ENCODE measurements at places on chromosomes 13 and 19.

DNA sequence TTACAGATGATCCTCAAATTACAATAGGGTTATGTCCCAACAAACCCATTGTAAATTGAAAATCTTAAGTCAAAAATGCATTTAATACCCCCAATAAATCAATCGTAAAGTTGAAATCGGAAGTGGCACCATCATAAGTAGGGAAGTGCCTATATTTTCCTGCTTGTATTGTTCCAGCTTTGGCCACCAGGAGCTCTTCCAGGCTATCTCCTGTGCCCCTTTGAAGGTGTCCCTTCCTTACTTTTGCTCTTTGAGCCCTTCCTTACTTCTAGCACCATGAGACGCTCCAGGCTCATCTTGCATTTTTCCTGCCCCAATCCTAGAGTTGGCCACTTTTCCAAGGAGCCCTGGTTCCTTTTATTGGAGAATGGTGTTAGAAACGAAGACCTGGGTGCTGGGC, 163.0 kb upstream of the TSC22D1 start:
- no peak for DNase-seq

DNA sequence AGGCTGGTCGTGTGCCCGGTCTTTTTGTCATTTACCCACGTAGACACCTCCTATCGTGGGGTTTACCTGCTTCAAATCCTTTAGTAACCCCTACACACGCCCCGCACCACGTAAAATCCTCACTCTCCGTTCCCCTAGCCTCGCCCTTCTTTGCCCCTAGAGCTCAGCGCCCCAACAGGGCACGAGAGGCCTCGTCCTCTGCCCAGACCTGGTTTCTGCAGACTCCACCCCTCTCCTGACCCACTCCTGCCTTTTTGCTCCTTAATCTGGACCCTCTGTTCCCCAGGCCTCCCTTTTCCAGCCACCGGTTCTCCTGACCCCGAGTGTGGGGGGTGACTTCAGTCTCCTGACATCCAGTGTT, 412 bp downstream of the ZNF528 start:
- no peak for DNase-seq

GRCh38 chr13:78317030-78317429, 286.3 kb downstream of the POU4F1 start:
- no peak for DNase-seq

DNA sequence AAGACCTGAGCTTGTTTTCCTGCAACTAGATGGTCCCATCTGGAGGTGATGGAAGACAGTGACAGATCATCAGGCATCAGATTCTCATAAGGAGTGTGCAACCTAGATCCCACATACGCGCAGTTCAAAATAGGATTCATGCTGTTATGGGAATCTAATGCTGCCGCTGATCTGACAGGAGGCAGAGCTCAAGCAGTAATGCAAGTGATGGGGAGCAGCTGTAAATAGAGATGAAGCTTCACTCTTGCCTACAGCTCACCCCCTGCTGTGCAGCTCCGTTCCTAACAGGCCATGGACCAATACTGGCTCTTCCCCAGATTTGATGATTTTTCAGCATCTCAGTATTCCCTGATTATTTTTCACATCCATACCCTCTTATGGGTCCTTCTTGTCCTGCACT, 208.4 kb upstream of the RXFP2 start:
- DNase-seq: no peak

GRCh38 chr13:68048802-68049359, 818.7 kb upstream of the PCDH9 start:
- DNase-seq: no peak

DNA sequence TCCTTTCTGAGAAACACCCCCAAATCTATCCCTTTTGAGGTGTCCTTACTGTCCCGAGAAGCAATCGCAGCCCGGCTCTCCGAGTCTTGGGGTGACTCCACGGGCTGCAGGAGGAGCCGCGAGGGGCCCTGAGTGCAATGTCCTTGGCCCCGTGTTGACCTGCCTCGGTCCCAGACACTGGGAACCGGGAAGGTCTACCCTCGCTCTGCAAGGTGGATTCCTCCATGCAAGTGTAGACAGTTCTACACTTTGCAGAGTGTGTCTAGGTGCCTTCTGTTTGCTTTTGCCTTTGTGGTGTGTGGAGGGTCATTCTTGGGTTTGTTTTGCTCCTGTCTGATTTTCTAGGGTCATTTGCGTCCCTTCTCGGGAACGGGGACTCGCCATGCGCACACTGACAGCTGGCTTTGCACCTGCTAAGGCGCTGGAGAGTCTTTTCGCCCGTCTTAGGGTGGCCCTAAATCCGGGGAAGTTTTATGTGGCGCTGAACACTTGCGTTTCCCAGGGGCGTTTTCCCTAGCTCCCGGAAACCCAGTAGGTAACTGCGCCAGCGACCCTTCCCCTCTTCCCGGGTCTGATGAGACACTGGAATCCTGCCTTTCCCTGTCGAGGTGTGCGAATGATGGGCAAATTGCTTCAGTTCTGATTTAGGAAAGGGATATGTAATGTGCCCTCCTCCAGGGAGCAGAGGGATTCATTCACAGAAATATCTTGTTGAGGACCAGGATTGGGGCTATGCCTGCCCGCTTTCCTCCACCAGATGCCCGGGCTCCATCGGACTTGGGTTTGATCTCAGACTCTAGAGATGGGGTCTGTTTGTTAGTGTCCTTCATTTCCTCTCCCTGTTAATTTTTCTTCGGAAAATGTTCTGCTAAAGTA, 755 bp downstream of the SERTM1 start:
- peak; percentile 4 for DNase-seq

DNA sequence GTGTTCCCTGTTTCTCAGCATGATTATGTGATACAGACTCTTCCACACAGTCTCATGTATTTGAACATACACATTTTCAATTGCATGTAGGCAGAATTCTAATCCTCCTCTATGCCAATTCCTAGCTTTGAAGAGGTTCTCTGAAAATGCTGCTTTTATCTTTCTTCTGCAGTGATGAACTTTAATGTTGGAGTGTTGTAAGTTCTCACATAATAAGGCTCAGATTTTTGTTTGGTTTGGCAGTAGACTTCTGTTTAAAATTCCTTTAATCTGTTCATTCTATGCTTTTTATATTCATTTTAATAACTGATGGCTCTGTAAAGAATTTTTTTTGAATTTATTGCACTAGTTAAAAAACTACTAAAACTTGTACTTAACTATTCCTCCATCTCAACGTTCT, 225.8 kb downstream of the GGACT start:
- no peak for DNase-seq

DNA sequence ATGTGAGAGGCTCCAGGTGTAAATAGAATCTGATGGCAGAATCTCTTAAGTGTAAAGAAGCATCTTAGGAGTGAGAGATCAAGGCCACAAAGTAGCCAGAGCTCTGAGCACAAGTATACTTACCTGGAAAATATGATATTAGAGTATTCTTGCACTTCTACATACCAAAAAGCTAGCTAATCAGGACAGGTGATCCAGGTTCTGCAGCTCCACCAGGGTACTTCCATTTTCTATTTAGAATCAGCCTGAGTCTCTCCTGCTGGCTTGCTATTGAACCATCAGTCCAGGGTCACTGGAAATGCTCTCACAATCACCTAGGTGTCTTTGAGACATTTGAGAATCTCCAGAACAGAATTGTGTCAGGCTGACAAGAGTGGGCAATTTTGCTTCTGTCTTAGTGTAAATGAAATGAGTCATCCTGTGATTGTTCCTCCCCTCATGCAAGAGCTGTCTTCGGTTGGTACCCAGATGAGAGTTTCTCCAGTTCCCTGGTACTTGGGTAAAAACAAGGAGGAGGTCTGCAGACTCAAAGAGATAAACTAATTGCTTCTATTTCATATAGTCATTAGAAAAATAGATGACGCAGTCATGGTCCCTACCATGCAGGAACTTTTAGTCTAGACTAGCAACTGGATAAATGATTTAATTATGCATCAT, 14.6 kb downstream of the ZNF254 start:
- no peak for DNase-seq

DNA sequence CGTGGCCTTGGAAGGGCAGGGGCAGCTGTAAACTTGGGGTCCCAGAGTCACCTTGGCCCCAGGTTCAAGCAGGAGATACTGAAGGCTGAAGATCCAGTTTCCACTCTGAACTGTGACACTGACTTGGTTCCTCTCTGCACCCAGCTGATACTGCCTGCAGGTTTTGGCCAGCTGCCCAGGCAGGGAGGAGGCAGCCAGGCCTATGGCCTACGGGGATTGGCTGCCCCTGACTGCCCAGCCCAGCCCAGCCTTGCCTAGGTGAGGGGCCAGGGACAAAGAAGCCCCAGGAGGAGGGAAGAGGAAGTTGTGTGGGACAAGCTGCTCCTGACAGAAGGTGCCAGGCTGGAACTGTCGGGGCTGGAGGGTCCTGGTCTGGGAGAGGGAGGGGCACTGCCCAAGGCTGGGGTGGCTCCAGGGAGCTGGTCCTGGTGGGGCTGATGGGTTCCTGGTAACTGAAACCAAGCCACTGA, 51.7 kb upstream of the CYP4F8 start:
- peak; percentile 10 for DNase-seq

DNA sequence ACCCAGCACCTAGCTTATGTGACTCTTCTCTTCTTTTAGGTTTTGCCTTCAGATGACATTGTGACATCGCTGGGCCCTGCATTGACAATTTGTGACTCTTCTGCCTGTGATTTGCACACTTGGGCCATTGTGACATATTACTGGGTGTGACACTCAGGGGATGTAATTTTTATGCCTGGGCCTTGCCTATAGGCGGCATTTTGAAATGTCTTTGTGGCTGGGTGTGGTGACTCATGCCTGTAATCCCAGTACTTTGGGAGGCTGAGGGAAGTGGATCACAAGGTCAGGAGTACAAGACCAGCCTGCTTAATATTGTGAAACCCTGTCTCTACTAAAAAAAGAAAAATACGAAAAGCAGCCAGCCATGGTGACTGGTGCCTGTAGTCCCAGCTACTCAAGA, 28.4 kb upstream of the ZNF681 start:
- DNase-seq: no peak

DNA sequence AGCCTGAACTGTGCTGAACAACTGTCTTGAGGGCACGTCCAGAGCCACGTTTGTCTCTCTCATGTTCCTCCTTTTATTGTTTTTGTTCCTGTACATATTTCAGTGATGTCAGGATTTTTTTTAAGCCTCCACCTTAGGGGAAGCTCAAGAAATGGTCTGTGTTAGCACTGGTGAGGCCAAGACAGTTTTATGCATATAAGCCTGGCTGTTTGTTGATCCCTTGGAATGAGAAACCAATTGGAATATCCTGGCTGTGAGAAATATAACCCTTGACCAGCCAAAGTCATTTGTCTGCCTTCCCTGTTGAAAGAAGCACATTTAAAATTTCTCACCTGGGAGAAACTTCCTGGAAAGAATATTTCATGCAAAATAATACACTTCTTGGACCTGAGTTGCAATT, 115.8 kb downstream of the DNAJC15 start:
- no peak for DNase-seq

DNA sequence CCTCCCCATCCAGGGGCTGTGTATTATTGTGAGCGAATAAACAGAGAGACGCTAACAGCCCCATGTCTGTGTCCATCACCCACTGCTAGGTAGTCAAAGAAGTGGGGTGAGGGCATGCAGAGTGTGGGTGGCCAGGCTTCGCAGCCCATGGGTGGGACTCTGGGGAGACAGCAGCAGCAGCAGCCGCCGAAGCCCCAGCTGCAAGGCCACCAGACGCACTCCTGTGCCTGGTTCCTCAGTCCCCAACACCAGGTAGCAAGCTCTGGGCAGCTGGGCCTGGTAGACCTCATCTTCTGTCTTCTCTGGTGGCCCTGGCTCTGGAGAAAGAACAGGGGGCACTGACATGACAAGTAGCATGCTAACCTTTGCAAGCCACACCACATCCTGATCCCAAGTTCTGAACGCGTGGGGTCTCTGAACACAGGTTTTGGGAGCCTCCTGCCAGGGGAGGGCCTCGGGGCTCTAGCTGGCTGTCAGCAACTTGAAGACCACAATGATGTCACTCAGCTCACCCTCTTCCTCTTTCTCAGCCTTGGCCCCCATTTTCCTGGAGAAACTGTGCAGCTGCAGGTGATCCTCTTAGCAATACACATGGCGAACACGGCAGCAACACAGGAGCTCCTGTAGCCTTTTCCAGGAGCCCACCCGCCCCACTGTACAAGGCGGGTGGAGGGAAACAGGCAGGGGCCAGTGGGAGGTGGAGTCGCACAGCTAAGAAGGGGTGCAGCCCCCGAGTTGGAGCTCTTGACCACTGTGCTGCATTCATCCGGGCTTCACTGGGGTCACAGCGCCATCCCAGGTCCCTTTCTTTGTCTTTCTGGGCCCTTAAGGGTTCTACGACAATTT, 5.8 kb downstream of the FUZ start:
- no peak for DNase-seq

GRCh38 chr13:71597150-71597549, 269.9 kb downstream of the DACH1 start:
- DNase-seq: no peak

DNA sequence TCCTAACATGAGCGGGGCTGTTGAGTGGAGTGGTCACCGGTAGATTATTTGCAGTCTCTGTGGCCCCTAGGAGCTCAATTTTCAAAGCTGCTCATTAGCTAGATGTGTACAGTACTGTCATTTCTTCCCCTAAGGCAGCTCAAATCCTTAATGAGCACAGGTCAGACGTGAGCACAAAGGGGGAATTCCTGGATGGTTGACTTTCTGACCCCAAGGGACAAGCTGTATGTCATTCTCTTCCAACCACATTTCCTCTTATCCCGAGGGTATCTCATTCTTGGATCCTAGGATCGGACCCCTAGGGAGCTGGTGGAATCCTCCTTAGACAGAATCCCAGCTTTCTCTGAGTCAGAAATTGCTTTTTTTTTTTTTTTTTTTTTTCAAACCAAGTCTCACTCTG, 5.7 kb upstream of the OR7G3 start:
- no peak for DNase-seq

- DNase-seq: peak; percentile 91
These were observed at the start of gene AXL for GRCh38 chr19:41218615-41219507. TSS of gene AXL (plus strand) at chr19:41219223. CDS start at chr19:41219393, 170 bp downstream.

DNA sequence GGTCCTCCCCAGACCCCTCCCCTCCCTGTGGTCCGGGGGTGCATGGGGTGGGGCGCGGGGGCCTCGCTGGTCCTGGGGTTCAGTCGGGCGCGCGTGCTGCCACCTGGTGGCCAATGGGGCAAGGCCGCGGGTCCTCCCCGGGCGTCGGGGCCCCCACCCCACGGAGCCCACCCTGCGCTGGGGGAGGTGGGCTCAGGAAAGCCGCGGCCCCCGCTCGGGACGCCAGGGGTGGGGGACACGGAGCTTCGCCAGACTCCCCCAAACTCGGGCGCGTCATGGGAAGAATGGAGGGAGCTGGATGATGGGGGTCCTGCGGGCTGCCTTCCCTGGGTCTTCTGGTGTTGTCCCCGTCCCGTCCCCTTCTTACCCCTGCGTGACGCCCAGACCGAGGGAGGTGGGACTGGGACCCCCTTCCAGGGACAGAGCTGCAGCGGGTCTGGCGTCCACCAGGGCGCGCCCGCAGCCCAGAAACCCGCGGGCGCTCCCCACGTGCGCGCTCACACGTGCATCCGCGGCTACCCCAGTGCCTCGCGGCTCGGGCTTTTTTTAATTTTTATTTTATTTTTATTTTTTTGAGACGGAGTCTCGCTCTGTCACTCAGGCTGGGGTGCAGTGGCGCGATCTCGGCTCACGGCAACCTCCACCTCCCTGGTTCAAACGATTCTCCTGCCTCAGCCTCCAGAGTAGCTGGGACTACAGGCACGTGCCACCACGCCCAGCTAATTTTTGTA, 19.8 kb upstream of the TCF3 start:
- peak; percentile 78 for DNase-seq

GRCh38 chr13:108957369-108958012, 328.1 kb downstream of the MYO16 start:
- peak; percentile 87 for DNase-seq

Measured in foreskin fibroblast (primary cell).